ENCODE measurements at places on chromosomes 1 and 21.
A peak's percentile ranks its signal among the peaks of the same experiment; 100 is the strongest.

- DNase-seq = no peak
Observed at GRCh38 chr1:39331647-39332046, 127.2 kb downstream of the MACF1 start.

DNA sequence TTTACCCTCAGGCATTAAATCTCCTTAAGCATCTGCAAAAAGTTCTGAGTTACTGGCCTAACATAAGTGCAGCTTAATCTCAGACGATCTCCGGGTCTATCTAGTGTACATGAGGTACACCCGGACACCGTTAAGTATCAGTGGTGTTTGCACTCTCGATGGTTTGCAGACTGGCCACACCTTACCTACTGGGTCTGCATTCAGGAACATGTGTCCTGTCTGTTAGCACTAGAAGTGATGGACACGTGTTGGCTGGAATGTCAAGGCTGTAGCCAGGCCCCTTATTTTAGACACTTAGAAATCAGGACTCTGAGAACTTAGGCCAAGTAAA is 783 bp upstream of the AGL start:
- peak; percentile 13 for DNase-seq

DNA sequence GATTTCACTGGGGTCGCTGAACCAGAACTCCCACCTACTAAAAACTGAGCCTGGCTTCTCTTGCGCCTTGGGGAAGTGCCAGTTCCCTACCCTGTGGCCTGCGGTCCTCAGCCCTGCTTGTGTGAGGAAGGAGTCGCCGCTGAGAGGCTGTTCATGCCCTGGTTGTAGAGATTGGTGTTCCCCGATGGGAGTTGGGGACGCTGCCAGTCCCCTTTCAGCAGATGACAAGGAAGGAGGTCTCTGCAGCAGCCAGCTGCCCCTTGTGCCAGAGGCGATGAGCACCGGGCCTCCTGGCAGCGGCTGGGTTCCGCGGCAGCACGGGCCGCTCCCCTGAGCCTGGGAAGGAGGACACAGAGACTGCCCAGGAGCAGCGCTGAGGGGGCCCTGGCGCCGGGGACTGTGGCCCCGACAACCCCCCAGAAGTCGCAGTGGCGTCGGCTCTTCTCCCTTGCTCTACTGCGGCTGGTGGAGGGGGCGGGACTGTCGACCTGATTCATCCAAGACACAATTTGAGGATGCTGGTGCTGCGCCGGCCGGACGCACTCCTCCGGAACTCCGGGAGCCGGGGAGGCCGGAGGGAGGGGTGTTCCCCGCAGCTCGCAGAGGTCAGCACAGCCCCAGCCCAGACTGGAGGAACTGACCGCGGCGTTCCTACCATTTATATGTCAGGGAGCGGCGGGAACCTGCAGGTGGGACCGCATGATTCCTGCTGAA is 12.0 kb upstream of the ADORA3 start:
- DNase-seq = peak; percentile 46

GRCh38 chr1:182601416-182601786 is 2.8 kb downstream of the RGS16 start:
- peak; percentile 83 for DNase-seq

DNA sequence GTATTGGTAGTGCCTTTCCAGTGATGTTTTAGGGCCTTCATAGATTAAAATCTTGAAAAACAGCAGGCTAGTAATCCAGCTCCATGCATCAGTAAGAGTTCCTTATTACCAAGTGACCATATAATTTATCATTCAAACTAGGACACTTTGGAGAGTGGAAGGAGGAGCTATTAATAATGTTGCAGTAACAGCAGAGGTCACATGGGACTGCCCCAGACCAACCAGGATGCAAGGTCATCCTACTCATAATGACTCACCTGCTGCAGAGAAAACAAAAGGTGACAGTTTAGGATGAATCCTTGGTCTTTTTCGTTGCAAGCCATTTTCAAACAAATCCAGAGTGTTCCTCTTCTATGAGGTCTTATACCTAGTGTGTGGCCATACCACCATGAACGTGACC is 187.4 kb downstream of the NUF2 start:
- no peak for DNase-seq

DNA sequence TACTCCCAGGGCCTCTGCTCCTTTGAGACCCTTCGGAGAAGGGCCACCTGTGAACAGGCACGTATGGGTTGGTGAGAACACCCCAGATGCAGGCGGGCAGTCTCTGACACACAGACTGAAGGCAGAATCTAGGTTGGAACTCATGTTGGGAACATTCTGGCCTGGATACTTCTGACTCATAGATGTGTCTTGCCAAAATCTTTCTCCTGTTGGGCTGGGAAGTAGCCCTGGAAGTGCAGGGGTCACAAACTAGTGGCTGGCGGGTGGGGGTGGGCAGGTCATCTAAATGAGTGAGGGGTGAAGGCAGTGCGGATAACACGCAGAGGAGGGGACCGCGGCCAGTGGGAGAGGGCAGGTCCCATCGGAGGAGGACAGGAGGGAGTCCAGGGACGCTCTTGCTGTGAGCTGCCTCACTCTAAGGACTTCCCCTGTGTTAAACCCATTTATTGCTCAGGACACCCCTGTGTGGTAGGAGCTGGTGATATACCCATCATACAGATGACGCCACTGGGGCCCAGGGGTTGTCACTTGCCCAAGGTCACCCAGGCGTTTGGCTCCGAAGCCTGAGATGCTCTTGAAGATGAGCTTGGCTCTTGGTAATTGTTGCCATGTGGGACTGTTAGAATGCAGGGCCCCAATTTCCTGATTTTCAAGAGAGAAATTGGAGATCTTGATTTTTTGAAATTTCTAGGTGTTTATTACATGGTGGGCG is 181.0 kb downstream of the PTPRU start:
- DNase-seq = no peak

DNA sequence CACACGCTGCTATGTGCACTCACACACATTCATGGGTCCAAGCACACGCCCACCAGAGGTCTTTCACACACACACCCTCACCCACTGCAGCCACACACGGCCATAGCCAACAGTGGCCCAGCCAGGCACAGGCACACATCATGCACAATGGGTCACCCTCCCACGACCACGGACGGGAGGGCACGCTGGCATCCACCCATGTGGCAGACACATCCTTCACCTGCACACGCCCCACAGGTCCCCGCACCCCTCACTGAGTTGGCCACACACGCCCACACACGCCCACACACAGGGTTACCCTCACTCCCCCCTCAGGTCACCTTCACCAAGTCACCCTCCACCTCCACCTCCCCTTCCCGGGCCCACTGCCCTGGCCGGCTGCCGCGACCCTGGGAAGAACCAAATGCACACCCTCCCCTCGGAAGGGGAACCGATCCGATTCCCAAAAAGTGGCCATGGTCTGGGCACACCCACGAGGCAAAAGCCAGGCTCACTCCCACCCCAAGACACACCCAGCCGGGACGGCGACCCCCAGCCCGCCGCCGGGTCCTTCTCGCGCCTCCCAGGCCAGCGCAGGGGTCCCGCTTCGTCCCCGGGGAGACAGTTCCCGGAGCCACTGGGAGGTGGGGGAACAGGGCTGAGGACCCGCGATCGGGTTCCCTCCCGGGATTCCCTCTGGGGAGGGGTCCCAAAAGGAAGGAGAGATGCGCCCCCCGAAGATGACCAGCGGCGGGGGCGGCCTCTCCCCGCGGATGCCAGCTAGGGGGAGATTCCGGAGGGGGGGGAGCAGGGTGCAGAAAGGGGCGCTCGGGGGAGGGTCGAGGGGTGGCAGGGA is 860 bp downstream of the SDC3 start:
- DNase-seq = no peak

DNA sequence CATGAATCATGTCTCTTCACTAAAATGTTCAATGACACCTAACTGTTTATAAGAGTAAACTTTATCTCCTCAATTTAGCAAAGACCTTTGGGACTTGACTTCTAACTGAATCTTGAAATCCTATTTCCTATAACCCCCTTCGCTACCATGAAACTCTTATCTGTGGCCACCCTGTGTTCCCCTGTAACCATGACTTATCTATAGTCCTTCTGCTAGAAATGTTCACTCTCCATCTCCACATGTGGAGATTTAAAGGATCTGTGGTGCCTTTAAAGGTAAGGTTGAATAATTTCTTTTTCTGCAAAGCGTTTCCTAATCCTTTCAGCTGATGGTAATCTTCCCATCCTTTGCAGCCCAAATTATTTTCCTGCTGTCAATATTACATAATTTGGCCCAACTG is 436.3 kb upstream of the RUNX1 start:
- DNase-seq = no peak

GRCh38 chr1:9473032-9473807 is 66.0 kb upstream of the SLC25A33 start:
- DNase-seq = peak; percentile 34
